ENCODE measurements at places on chromosomes 11 and 22.

- no peak for DNase-seq
These were observed 22.7 kb upstream of the P2RY2 start for GRCh38 chr11:73195191-73196007.

GRCh38 chr11:18209058-18209457, 27.5 kb downstream of the SAA4 start:
- DNase-seq, result no peak

DNA sequence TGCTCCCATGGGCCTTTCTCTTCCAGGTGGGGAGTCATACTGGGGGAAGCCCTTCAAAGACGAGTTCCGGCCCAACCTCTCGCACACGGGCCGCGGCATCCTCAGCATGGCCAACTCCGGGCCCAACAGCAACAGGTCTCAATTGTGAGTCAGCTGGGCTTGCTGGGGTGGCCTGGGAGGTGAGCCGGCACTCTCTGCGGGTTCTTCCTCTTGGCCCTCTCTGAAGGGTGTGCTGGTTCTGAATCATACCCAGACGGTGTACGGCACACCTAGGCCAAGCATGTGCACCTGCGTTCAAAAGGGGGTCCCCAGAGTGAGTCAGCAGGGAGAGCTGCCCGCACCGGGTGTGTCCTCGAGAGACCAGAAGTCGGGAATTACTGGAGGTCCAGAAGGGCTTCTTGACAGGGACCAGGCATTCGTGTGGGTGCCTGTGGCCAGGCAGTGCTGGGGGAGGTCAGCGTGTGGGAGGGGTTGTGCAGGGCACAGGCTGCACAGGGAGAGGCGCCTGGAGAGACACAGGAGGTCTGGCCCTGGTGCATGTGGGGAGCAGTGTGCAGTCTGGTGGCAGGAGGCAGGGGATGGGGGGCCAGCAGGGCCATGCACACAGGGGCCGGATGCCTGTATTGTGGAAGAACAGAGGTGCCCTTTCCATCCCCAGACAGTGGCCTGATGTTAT, 23.0 kb downstream of the PPIL2 start:
- DNase-seq, result no peak

GRCh38 chr11:120133216-120134105, 4.5 kb downstream of the TRIM29 start:
- no peak for DNase-seq

DNA sequence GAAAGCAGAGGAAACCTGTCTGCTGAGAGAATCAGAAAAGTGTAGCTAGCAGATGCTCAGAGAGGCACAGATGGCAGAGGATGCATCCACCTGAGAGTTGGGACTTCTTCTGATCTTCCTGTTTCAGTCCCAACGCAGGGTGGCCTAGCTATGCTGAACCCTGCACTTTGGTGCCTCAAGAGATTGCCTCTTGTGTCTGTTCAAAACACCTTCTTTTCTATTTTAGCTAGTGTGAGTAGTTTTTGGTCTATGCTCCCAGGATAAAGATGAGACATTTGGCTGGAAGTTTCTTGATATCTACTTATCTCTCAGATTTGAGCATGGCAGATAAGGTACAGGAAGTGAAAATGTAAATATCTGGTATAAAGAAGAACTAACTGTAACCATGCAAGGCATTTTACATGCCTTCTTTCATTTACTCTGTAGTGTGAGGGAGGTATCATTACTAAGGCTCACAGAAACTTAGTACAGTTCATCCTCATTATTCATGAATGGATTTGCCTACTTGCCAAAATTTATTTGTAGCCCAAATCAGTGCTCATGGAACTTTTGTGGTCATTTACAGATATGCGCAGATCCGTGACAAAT, 47.0 kb upstream of the PSMA1 start:
- no peak for DNase-seq

DNA sequence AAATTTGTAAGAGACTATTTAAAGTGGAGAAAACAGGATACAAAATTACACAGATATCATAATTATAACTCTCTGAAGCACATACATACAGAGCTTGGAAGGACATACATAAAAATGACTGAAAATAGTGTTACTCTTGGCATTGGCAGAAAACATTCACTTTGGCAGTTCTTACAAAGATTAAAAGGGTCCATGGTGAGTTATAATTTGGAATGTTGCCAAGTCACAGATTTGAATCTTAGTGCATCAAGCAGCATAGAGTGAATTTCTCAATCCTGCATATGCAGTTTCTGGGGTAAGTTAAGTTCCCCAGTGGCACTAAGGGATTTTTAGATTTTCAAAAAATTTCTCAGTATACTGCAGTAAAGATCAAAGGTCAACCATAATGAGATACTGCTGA, 115.9 kb downstream of the CCDC81 start:
- no peak for DNase-seq

DNA sequence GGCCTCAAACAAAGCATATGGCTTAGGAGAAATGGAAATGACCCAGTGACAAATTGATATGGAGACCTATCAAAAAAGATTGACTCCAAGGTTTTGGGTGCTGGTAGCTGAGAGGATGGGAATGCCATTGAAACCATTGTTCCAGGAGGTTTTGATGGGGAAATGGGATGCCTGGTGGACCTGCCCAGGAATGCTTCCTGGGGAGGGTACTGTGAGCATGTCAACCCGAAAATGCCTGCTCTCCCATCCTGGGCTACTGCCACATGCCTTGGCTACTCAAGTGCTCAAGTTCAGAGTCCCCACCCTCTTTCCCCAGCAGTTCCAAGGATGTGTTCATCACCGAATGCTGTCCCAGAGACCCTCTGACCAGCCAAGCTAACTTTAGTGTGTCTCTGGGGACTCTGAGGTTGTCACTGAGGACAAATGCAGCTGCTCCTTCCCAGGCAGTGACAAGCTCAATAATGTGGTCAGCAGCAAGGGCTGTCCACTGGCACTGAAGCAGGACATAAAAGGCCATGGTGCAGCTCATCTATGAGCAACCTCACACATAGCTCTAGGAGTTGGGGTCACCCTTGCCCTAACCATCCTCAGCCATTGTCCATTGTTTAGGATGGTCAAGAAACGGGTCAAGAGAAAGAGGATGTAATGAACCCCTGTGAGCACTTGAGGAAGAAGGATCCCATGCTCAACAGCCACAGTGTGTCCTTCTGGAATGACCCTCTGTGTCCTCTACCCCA, 83.7 kb downstream of the TRIM29 start:
- DNase-seq, result no peak

DNA sequence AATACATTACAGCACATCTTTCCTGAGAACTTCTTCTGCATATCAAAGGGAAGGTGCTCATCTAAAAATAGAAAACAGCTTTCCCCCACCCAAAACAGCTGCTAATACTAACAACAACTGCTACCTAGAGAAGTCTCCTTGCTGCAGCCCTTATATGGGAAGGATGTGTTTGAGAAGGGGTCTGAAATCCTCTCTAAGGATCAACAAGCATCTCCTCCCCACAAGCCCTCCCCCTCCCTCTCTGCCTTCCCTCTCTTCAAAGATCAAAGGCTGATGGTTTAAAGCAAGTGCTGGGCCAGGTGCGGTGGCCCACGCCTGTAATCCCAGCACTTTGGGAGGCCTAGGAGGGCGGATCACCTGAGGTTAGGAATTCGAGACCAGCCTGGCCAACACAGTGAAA, 33.5 kb downstream of the SCUBE2 start:
- no peak for DNase-seq

- DNase-seq, result no peak
These were observed at the start of gene OR52E6 for GRCh38 chr11:5841797-5842196. TSS of gene OR52E6 (minus strand) at chr11:5841897. CDS start at chr11:5841897, 0 bp downstream.

GRCh38 chr11:120153221-120153620, 15.3 kb upstream of the TRIM29 start:
- DNase-seq, result no peak

DNA sequence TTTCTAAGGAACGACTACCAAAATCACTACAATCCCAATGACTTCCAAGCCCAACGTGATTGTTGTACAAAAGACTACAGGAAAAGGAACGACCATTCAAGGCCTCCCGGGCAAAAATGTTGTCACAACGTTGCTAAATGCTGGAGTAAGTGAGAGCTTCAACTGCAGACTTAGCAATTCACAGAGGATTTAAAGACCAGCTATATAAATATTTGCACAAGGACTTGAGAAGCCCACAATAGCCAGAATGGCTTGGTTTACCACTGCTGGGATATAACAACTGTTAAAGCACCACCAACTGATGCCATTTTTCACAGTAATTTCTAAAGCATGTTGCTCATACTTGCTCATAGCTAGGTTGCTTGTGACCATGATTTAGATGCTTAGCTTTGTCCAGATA, 78.3 kb downstream of the EMSY start:
- no peak for DNase-seq

- DNase-seq, result no peak
These were observed 10.4 kb downstream of the IL18BP start for GRCh38 chr11:72009156-72009555.

DNA sequence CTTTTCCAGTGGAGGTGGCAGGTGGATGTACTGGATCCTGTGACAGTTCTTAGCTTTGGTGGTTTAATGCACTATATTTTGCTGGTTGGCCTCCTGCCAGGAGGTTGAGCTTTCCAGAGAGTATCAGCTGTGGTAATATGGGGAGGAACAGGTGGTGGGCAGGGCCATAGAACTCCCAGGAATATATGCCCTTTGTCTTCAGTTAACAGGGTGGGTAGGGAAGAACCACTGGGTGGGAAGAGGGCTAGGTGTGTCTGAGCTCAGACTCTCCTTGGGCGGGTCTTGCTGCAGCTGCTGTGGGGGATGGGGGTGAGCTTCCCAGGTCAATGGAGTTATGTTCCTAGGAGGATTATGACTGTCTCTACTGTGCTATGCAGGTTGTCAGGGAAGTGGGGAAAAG, 203.8 kb downstream of the DLG2 start:
- no peak for DNase-seq

GRCh38 chr11:113519989-113520613, 44.9 kb upstream of the DRD2 start:
- DNase-seq, result no peak

GRCh38 chr11:67699521-67699920, 25.1 kb upstream of the ALDH3B2 start:
- DNase-seq, result no peak

DNA sequence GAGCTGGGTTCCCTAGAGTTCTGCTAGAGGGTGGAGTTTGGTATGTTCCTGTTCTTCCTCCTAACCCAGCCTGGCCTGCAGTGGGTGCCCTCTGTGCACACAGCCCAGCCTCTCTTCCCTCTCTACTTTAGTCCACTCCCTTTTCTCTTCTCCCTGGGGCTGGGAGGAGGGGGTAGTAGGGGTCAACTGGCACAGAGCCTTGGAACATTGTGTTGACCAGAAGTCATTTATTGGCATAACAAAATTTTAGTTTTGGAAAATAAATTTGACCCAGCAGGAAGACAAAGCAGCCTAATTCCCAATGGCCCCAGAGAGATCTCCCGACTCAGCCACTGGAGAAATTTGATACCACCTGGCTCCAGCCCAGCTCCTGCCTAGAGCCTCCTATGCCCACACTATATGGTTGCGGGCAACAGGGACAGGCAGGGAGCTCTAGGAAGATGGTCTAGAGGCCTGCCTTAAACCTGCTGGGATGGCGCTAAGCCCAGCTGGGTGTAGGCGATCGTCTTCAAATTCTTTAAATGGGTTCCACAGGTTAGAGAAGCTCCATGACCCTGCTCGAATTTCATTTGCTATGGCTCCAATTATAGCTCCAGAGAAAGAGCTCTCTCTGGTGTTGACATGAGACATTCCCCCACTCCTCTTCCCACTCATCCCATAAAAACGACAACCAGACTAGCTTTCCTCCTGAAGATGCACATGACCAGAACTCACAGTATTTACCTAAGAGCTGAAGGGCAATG, 9.9 kb downstream of the PCSK7 start:
- no peak for DNase-seq

DNA sequence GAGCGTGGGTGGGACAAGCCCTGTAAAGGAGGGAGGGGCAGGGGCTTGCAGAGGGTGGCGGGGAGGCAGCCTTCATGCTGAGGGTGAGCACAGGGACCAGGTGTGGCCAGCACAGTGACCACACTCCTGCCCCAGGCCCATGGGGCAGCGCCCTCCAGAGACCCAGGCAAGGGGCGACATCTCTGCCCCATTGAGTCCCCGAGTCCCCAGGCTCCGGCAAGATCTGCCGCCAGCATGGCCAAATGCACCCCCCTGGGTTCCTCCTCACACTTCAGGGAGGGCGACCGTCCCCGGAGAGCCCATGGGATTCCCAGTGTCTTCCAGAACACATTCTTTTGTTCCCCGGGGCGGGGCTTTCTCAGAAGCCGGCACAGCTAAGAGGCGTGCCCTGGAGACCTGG, 362.5 kb downstream of the TBC1D22A start:
- DNase-seq, result no peak

DNA sequence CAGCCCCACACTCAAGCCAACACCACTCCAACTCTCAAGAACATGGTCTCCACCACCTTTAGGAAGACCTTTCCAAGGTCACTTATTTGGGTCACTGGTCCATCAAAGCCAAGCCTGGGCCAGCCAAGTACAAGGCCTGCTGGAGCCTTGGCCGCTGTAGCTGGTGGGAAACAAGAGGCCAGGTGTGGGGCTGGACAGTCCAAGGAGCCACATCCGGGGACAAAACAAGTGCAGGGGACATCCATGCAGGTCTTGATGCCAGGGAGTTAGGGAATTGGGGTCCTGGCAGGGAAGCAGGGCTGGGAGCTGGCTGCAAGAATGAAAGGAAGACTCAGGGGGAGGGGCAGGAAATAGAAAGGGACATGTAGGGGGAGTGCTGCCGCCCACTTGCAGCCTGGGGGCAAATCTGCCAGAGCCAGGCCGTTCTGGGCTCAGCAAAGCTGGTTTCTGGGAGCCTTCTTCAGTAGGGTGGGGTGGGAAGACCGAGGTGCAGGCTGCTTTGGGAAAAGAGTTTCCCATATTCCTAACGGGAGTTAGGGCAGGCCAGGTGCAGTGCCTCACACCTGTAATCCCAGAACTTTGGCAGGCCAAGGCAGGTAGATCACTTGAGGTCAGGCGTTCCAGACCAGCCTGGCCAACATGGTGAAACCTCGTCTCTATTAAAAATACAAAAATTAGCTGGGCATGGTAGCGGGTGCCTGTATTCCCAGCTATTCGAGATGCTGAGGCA, 69.5 kb upstream of the ATXN10 start:
- no peak for DNase-seq

DNA sequence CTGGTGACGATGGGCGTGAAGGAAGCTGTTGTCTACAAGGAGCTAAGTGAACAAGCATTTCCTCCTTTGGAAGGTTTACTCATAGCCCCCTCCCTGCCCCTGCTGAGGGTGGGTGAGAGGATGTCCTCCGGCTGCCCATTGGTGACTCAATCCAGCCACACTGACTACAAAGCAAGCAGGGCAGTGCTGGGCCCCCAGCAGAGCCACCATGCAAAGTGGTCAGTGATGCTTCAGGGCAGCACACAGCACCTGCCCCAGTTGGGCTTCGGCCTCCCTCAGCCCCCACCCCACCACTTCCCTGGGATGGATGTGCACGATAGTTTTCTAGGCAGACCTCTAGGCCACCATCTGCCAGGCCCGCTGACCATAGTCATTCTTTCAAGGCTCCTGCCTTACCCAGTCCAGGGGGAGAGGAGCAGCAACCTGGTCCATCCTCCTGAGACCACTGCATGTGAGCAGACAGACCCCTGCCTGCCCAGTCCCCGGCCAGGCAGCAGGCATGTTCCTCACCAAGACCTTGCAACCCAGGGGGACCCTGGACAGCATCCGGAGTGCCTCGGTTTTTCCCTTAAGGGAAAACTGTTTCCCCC, 125.1 kb downstream of the BCR start:
- DNase-seq, result no peak

- no peak for DNase-seq
These were observed 154.5 kb upstream of the BLID start for GRCh38 chr11:122270535-122270934.

All from CD4-positive, alpha-beta T cell treated with Interleukin-21 for 1 hour (primary cell).